ENCODE measurements at places on chromosomes 11 and 22.

DNA sequence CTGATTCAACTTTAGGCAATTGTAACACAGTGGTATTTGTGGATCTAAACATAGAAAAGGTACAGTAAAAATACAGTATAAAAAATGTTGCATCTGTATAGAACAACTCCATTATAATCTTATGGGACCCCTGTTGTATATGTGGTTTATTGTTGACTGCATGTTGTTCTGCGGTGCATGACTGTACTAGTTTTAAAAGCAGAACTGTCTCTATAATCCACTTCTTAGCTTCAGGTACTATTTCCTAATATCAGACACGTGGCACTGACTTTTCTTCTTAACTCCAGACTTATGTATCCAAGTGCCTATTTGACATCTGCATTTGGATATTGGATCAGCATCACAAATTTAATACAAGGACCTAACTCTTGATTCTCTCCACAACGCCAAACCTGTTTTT is 41.1 kb downstream of the PACS1 start:
- no peak for DNase-seq

DNA sequence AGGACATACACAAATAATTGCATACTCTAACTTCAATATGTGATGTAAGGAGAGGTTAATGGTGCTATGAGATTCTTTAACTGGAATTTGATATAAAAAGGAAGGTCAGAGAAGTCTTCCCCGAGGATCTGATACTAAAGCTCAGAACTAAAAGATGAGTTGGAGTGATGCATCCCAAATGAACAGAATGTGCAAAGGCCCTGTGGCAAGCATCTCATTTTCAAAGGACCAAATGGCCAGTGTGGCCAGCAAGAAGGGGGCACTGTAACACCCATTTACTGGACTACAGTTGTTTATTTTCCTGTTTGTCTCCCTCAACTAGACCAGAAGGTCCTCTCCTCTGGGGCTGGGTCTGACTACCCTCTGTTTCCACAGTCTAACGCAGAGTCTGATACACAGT is 114.9 kb upstream of the ASPHD2 start:
- no peak for DNase-seq

- no peak for DNase-seq
These were observed 284.3 kb upstream of the ISX start for GRCh38 chr22:34781681-34782080.

GRCh38 chr11:133582326-133582725 is 50.0 kb upstream of the OPCML start:
- no peak for DNase-seq

DNA sequence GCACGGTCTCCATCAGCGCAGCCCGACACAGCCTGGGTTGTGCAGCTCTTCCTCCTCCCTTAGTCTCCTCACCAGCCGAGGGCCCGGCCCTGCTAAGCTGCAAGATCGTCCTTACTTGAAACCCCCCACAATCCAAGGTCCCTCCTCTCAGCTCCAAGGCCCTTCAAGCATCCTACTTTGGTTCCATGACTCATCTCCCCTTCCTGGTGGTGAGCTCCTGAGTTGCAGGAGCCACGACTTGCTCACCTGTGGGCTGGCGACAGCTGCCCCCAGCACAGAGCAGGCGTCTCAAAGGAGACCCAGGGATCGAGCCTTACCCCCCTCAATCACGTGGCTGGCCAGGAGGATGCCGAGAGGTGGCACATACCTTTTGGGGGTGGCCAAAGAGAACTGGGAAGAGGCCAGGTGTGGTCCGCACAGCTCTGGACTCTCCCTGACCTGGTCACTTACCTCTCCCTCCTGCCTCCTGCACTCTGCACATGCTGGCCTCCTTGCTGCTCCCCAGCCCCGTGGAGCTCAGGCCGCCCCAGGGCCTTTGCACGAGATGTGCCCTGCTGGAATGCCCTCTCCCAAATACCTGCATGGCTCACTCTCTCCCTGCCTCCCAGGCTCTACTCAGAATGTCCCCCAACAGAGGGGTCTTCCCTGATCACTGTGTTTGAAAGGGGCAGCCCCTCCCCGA is 35.2 kb upstream of the FADD start:
- DNase-seq = no peak

- no peak for DNase-seq
These were observed at the start of gene B4GALNT4 for GRCh38 chr11:369336-370018. TSS of gene B4GALNT4 (plus strand) at chr11:369499. CDS start at chr11:369804, 305 bp downstream.

- DNase-seq = no peak
These were observed 27.1 kb downstream of the RNF169 start for GRCh38 chr11:74775762-74776161.

GRCh38 chr11:134815404-134815803 is 403.4 kb upstream of the B3GAT1 start:
- DNase-seq = no peak

DNA sequence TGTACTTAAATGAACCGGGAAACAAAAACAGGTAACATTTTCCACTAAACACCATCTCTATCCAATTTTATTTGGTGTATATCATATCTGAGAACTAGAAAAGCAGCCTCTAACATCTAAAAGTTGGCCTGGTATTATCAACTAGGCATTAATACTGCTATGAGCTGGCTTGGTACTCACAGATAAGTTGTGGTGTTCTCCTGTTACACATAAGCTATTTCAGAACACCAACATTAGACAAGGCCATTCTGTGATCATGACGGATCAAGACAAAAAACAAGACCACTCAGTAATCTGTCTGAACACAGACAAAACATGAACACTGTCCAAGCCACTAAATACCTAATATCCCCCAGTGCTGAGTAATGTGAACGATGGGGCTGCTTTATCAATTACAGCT is 11.9 kb downstream of the RIC3 start:
- DNase-seq = no peak

- no peak for DNase-seq
These were observed 8.2 kb downstream of the CKAP5 start for GRCh38 chr11:46837860-46838259.

DNA sequence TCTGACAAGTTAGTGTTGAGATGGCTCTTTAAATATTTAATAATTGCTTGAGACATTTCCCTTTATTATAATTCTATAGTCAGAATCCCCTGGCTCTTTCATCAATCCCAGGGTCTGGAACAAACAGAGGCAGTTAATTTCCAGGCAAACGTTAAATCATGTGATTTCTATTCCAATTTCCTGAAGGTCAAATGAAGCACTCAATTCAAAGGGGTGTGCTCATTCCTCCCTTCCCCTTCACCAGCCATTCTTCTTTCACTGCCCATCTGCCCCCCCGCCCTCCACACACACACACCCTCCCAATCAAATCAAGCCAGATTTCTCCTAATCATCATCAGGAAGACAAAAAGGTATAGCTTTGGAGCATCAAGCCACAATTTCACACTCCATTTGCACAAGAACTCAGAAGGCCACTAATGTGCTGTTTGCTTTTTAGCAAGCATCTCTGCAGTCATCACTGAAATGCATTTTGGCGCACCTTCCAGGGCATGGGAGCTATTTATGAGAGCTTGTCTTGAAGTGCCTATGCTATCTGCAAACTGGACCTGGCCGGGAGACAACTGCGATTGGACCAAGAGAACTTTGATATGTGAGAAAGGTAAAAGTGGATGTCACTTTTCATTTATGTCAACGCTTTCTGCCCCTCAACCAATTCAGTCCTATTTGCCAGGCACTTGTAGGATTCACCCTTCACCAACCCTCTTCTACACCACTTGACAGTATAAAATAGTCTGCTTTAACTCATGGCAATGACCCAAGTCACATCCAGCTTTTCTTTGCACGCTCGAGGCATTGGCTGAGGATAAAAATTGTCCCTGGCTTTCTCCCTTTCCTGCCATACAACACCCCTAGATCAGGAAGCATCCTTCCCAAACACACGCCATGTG is 315.1 kb upstream of the API5 start:
- DNase-seq = no peak

GRCh38 chr11:110522471-110522870 is 92.7 kb downstream of the FDX1 start:
- DNase-seq = no peak

DNA sequence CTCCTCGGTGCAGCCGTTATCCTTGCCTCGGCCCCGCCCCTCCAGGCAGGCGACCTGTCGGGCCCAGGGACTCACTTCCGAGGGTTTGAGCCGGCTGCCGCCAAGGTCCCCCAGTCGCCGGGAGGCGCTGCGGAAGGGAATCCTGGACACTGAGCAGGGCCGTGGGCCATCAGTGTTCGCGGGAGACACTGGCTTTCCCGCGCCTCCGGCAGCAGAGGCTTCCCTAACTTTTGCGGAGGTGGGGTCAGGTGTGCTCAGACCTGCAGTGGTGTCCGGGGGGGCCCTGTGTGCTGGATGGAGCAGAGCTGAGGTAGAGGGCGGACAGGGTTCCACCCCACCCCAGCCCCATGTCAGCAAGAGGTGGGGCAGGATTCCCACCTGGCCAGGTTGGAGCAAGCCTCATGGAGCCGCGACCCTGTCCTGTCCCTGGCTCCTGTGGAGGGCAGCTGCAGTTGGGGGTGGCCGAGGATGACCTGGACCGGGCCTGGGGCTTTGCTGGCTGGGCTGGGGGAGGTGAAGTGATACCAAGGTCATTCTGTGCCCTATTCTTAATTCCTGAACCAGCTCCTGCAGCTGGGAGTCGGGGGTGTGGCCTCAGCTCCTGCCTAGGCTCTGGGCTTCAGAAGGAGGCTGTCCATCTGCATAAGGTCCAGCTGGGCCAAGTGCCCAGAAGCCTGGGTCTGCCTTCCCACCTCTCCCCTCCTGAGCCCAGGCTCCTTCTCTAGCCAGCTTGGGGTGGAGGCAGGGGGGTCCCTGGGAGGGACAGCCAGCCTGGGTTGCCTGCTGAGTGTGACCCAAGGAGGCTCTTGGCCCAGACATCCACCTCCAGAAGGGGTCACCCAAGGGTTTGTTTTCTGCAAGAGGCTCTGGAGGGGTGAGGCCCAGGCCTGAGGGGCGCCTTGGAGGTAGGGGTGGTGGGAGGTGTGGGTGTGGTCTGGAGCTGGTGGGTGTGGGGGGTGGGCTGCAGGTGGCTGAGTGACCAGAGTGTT is 8.4 kb downstream of the TSPAN4 start:
- no peak for DNase-seq

GRCh38 chr11:121293288-121293594 is 670 bp downstream of the SC5D start:
- DNase-seq = no peak

- no peak for DNase-seq
These were observed 85.9 kb upstream of the SNX19 start for GRCh38 chr11:131002145-131002544.

- DNase-seq = no peak
These were observed 1046.6 kb downstream of the TBC1D22A start for GRCh38 chr22:47808886-47809620.

All from SHP77 treated with DMSO at 0.1 percent for 48 hours (cell line).